Stimulated activated CD4-positive, alpha-beta T cell treated with anti-CD3 and anti-CD28 coated beads, Interleukin-2, amount 100 ng/mL, for 24 hours (primary cell): ENCODE measurements at places on chromosomes 11 and 22.

DNA sequence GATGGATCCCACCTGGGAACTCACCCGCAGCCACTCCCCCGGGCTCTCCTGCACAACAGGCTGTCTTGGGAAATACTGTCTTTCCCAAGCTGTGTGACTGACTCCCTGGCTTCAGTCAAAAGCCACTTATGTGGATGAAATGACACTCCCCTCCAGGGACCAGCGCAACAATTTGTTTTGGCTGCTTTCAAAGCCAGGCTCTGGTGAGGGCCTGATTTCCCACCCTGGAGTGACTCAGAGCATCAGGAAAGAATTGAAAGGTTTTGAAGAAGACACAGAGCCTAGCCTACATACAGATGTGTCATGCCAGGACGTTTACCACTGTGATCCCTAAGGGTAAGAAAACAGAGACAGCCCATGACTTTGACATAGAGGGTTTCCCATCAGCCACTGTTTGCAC is 550.5 kb downstream of the MIAT start:
- DNase-seq = no peak

DNA sequence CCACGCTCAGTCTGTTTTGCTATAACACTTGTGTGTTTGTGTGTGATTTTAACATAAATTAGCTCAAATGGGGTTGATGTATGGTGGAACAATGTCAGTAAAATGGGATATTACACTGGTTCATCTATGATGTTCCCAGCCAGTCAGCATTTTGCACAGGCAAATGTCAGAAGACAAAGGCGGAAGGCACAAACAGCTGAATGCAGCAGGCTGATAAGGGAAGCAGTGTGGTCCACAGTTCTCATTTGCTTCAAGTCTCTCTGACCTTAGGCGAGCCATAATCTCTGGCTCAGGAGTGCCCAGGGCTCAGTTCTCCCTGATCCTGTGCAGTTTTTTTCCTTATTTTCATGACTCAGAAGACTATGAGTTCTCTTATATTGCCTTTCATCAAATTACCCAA is 102.7 kb downstream of the FAR1 start:
- DNase-seq = no peak

GRCh38 chr11:67022961-67023956 is at the start of gene SYT12:
Gene SYT12 (plus strand): TSS chr11:67023134. CDS start chr11:67030145, 7,011 bp downstream.
- DNase-seq = no peak

DNA sequence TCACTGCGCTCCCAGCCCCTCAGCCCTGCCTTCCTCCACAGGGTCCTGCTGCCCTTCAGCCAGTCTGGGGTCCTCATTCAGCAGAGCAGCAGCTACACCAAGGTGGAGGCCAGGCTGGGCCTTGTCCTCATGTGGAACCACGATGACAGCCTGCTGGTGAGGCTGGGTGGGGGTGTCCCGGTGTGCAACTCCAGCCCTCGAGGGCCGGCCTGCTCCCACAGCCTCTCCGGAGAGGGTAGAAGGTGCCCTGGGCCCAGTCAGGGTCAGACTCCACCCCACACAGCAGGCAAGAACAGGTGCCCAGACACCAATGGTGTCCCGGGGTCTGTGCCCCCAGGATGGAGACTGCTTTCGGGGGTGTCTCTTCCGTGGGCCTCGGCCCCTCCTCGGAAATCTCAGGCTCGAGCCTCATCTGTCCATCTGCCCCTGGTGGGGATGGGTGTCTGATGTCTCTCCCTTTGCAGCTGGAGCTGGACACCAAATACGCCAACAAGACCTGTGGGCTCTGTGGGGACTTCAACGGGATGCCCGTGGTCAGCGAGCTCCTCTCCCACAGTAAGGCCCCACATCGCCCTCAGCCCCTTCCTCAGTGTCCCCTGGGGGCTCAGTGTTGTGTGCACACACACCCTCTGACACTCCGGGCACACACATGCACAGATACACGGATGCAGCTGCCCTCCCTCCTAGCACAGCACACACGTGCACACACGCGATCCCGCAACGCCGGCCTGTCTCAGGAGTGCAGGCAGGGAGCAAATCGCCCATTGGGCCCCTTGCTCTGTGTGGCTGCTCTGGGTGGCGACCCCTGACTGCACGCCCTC is 4.9 kb downstream of the MUC5AC start:
- no peak for DNase-seq

DNA sequence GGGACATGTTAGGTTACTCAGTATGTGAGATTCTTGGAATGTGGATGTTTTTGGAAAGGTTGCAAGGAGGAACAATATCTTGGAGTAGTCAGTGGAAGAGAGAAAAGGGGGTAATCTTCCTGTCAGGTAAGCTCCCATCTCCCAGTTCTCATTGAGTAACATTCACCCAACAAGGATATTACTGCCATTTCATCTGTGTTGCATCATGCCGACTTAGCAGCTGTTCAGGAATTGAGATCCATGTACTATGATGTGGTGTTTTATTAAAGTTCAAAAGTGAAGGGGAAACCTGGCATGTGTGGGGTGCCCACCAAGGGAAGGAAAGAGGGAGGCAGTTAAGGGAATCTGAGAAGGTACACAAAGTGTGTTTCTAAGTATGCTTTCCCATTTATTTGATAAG is 58.4 kb upstream of the RASSF10 start:
- DNase-seq = no peak

- DNase-seq = no peak
Measured at GRCh38 chr11:34447044-34447443, 8.3 kb downstream of the CAT start.

DNA sequence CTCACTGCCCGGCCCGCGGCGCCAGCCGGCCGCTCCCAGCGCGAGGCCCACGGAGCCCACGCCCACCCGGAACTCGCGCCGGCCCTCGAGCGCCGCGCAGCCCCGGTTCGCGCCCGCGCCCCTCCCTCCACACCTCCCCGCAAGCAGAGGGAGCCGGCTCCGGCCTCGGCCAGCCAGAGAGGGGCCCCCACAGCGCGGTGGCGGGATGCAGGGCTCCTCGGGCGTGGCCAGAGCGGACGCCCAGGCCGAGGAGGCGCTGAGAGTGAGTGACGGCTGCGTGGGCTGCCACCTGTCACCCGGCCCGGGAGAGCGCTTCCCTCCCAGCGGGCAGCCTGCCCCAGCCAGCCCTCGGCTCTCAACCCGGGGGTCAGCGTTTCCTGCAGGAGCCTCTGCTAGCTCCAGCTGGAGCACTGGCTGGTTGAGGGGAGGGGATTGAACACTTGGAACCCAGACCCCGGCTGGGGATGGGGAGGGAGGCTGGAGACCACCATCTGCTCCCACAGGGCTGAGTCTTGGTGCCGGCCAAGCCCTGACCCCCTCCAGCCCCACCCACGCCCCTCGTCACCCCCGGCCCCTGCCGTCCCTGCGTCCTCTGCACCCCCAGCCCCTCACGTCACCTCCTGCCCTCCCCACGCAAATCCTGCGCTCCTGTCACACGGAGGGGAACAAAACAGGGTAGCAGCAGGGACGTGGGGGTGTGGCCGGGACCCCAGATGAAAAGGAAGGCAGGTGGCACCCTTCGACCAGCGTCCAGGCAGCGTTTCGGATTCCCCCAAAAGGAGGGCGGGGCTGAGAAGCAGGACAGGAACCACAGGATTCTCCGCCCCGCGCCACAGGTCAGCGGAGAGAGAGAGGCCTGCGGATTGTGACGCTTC is 157.0 kb downstream of the BRD1 start:
- peak; percentile 57 for DNase-seq

DNA sequence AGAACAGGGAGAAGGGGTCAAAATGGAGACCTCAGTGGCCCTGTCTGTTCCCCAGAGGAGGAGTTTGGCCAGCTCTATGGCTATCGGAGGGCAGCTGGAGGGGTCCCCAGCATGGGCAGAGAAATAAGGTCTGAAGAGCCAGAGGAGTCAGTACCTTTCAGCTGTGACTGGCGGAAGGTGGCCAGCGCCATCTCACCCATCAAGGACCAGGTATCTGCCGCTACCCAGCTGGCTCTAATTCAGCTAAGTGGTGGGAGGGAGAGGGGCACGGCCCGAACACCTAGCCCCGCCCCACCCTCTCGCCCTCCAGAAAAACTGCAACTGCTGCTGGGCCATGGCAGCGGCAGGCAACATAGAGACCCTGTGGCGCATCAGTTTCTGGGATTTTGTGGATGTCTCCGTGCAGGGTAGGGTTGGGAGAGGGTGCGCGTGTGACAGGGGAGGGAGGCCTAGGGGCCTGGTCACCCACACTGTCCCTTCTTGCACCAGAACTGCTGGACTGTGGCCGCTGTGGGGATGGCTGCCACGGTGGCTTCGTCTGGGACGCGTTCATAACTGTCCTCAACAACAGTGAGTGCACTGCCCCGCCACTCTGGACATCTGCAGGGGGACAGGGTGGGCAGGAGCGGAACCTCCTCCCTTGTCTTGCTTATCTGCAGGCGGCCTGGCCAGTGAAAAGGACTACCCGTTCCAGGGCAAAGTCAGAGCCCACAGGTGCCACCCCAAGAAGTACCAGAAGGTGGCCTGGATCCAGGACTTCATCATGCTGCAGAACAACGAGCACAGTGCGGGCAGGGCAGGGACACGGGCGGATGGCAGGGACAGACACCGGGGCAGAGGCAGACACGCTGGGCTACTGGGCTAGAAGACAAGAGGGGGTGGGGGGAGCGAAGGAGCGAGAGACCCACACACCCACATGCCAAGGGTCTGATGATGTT is 2.8 kb downstream of the CTSW start:
- DNase-seq = no peak

GRCh38 chr11:41459465-41460401 is at the start of gene LRRC4C:
Gene LRRC4C (minus strand): TSS chr11:41459652.
- no peak for DNase-seq

DNA sequence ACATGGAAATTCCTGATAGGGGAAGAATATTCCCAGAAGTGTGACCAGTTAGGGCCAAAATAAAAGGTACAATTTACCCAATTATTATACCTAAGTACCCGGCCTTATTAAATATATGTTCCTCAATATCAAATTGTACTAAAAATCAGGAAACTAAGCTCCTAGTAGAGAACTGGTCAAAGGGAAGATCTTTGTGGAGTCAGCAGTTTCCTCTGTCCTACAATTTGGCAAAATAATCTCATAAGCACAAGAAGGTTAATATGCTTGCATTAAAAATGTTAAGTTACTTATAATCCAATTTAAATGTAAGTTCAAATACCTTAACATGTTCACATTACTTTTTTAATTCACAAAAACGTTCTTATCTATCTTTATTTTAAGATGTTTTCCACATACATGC is 10.3 kb downstream of the TTC28 start:
- DNase-seq = no peak

DNA sequence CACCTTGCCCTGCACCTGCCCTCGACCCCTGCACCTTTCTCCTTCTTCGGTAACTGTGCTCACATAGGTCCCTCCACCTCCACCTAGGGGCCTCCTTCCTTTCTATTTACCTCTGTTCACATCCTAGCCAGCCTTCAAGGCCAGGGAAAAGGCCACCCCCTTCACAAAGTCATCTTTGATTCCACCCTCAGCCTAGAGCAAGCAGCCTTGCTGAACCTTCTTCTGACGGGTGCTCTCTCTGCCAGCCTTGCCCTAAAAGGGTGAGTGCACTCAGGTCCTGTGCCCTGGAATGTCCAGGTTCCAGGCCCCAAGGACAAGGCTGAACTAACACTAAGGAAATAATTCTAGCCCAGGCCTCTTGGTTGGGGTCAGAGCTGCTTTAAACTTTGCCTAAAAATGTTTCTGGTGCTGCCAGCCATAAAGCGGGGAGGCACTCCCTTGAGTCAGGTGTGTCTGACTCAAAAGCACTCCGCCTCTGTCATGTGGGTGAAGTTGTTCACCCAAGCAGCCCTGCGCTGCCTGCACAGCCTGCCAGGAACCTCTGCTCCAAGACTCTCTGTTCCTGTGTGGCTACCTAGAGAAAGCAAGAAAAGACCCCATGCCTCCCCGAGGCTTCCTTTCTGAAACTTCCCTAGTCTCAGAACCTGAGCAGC is 9.2 kb upstream of the FAM83F start:
- DNase-seq = no peak

- no peak for DNase-seq
Measured at GRCh38 chr11:69459848-69460539, 21.5 kb upstream of the LINC01488 start.

- no peak for DNase-seq
Measured at GRCh38 chr11:117676501-117676900, 120.5 kb downstream of the DSCAML1 start.

DNA sequence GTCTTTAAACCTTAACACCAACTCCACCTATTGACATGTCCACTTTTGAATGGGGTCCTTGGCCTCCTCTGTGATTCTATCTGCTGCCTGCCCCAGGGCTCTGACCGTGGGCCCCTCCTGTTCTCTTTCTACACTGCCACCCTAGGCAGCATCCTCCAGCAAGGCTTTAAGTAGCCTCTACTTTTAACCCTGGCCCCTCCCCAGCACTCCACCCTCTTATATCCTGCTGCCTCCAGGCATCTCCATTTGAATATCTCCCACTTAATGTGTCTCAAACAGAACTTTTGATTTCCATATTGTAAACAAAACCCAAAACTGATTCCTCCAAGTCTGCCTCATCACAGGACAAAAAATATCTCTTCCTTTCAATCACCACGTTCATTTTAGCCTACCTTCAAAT is 90.5 kb upstream of the ARHGAP32 start:
- DNase-seq = no peak

GRCh38 chr22:38138961-38139360 is 28.5 kb upstream of the BAIAP2L2 start:
- no peak for DNase-seq
